ENCODE measurements at places on chromosomes 7 and 10.

DNA sequence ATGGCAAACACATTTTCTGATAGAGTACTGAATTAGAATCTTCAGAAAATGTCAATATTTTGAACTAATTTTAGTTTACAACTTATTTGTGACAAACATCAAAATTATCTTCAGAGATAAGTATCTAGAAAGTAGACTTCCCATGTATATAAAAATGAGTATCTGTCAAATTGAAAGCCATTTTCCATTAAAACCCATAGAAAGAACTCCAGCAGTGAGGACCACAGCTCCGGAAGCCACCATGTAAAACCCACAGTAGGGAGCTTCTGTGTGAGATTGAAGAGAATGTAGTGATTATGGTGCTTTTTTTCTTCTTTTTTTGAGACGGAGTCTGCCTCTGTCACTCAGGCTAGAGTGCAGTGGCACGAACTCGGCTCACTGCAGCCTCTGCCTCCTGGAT is 687.0 kb downstream of the TYW1 start:
- no peak for DNase-seq

GRCh38 chr10:59823111-59823510 is 69.9 kb upstream of the MRLN start:
- DNase-seq, result no peak

DNA sequence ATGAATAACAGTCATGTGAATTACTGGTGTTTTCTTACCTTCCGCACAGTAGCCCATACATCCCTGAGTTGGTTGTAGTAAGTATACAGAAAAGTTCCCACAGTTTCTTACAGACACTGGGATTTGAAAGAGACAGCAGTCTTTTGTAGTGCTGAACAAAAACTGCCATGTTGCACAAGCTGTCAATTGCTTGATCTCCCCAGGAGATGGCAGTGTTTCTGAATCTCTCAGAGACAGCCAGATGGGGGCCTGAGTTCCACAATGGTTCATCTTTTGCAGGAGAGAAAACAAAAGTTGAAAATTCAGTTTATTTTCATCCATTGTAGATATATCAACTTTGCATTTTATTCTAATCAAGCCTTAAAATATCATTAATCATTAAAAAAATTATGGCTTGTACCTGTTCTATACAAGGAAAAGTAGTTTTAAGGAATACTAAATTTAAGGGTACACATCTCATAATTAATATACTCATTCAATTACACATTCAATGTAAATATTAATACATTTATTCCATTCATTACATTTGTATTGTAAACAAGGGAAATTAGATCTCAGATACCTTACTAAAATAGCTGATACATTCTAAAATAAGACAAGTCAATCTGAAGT is 14.5 kb downstream of the VWDE start:
- no peak for DNase-seq

DNA sequence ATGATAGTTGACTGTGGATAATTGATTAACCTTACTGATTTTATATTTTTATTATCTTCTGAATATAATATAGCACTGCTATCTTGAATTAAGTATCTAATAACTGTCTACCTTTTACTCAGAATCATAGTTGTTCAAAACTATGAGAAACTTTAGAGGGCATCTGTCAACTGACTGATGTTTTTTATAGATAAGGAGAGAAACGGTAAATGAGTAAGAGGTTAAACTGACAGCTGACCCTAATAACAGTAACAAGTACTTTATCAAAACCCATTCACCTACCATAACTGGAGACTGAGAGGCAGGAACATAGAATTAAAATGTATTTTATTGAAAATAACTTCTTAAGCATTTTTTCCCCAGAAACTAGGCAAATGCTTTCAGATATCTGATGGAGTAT is 62.2 kb downstream of the CYP51A1 start:
- no peak for DNase-seq

- no peak for DNase-seq
These were observed 65.5 kb downstream of the CUX1 start for GRCh38 chr7:101882595-101883564.

DNA sequence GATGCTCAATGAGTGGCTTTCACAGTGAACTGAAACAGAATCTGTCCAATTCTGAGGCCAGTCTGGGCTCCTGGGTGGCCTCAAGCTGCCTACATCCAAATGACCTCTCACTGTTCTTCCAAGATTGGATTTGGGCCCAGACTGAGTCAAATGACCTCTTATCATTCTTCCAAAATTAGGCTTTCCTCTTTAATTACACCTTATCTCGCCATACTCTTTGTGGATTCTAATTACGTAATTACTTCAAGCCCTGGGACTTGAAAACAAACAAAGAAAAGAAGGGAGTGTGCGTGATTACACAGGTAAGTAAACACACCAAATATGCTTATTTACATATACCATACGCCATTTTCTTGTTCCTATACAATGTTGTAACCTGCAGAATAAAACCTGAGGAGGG is 18.8 kb downstream of the SORBS1 start:
- DNase-seq, result no peak
